Caki2 (cell line): ENCODE measurements at places on chromosomes 5 and 9. TPM values are rescaled to one million over a fixed set of nuclear protein-coding genes. Genes with fewer than 3 reads are reported as not detected.

DNA sequence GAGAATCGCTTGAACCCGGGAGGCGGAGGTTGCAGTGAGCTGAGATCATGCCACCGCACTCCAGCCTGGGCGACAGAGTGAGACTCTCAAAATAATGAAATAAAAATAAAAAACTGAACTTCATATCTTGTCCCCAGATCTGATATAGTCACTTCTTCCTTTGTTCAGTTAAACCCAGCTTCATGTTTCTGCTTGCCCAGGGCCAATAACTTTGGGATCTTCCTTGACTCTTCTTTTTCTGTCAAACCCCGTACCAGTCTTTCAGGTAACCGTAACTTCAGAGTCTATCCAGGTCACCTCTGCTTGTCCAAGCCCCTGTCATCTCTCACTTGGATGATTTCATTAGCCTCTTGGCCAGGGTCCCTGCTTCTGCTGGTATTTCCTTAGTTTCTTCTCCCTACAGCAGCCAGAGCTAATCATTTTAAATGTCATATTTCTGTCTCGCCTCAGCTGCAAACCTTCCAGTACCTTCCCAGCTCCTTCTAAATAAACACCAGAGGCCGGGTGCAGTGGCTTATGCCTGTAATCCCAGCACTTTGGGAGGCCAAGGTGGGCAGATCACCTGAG is 19.7 kb upstream of the ABL1 start:
- no peak for DNase-seq

DNA sequence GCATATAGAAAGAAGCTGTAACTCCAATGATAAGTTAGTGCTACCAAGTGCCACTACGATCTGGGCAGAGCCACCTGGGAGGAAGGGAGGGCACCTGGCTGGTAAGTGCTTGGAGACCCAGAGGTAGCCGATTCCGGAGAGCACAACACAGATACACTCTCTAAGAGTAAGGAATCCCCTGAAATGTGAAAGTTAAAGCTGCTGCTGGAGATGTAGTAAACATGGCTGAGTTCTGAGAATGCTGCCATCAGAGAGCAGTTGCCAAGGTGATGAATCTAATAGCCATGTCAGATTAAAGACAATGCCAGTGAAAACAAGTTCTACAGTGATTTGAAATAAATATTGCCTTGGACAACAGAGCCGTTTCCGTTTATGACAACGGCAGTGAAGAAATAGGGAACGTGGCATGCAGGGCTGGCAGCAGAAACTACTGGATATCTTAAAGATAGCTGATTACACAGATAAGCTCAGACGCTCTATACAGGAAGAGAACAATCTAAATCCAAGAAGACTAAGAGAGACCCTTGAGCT is 561.2 kb upstream of the C9orf72 start:
- DNase-seq, result no peak

CDX1 gene
- total RNA-seq, result not detected in 2 replicates

- DNase-seq, result no peak
These were observed 30.2 kb downstream of the GOLGA2 start for GRCh38 chr9:128245421-128246151.

ANKDD1B gene
- 1.5 and 3.6 TPM in 2 replicates for total RNA-seq

IFNK gene
- not detected in 2 replicates for total RNA-seq

DNA sequence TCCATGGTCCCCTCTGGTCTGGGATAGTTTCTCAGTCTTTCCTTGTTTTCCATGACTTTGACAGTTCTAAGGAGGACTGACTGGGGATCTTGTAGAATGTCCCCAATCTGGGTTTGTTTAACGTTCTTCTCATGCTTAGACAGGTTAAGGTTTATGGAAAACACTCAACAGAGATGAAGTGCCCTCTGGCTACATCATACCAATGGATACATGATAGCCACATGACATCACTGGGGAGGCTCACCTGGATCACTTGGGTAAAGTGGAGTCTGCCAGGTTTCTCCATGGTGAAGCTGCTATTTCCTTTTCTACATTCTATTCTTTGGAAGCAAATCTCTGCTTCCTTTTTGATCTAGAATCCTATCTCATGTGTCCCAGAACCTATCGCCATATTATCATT is 23.8 kb upstream of the ALDH1B1 start:
- no peak for DNase-seq

TAF1L gene
- total RNA-seq, result not detected in 2 replicates

- DNase-seq, result no peak
These were observed 20.6 kb downstream of the CLPTM1L start for GRCh38 chr5:1324301-1324700.

NIPAL4 gene
- not detected in 2 replicates for total RNA-seq
